Stimulated activated CD8-positive, alpha-beta memory T cell treated with anti-CD3 and anti-CD28 coated beads, Interleukin-4, amount 100 ng/mL, for 48 hours (primary cell): ENCODE measurements at places on chromosomes 4 and X.

DNA sequence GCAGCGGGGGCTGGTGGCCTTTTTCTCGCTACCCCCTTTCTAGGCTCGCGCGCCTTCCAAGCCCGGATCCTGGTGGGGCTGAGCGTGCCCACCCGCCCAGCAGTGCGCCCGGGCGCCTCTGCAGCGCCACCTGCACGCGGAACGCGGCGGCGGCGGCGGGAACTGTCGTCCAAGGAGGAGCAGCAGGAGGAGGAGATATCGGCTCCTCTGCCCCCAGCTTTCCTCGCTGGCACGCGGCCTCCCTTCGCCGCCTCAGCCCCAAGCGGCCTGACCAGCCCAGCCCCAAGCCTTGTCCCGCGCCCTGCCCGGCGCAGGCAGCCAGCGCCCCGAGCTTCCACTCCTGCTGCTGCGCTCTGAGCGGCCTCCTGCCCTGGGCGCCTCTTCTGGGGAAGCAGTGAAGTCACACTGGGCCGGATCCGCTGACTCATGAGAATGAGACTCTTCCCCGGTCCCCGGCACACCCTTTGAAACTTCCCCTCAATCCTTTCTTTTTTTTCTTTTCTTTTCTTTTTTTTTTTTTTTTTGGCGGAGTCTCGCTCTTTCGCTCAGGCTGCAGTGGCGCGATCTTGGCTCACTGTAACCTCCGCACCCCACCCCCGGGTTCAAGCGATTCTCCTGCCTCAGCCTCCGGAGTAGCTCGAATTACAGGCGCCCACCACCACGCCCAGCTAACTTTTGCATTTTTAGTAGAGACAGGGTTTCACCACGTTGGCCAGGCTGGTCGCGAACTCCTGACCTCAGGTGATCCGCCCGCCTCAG, 10.6 kb upstream of the ELF4 start:
- DNase-seq: peak; percentile 74

DNA sequence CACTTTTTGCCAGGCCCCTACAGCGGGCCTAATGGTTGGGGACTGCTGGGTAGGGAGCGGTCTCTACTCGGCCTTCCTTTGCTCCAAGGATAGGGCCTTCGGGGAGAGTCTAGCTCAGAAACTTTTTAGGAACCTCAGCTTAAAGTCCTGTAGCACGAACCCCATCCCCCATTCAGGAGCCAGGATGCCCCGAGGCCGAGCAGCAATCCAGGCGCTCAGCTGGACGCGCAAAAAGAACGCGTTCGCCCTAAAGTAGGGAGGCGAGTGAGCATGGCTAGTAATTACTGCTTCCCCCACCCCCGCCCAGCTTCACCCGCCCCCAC, 9.7 kb downstream of the POU4F2 start:
- DNase-seq: no peak

DNA sequence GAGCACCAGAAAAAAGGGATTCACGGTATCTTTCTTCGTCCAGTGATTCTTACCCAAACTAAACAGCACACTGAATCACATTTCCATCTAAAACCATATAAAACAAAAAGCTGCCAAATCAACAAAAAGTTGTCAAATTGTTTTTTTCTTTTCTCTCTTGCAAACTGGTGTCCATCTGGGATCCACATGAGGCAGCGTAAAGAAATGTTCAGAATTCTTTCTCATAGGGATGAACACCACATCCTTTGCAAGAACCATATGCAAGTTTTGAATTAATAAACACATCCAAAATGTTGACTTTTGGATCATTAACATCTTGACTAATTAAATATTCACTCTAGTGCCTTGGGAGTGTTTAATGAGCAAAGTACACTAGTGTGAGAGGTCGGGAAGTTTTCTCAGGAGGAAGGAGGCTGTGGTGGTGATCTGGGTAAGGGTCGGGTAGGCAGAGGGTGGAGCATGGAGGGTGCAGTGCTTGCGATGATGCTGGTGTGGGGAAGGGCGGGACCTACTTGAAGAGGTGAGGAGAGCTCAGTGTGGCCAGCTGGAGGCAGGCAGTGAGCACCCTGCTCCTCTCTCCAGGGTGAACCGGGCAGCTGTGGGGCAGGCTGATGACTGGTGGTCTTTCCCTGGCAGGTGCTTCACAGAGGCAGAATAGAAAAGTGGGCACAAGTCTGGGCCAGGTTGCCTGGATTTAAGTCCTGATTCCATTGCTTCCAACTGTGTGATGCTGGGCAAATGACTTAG, 72.8 kb downstream of the NSUN7 start:
- DNase-seq: no peak

DNA sequence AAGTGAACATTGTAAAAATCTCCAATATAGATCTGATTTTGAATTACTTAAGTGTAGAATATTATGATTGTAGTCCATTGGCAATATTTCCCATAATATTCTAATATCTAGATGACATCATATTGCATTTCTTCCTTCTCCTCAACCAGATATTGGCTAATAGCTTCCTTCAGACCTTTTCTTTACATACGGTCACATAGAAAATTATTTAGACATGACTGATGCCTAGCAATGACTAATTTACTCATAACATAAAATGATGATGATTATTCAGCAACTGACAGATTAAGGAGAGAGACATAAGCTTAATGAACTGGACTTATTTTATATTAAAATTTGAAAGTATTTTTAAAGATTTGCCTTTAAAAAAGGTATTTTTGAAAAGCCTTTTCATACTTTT, 1287.6 kb downstream of the STIM2 start:
- DNase-seq: no peak

GRCh38 chr4:38711066-38711465, 47.1 kb downstream of the KLF3 start:
- DNase-seq: no peak

- DNase-seq: no peak
Measured at GRCh38 chrX:65679071-65679540, 11.7 kb downstream of the MSN start.

DNA sequence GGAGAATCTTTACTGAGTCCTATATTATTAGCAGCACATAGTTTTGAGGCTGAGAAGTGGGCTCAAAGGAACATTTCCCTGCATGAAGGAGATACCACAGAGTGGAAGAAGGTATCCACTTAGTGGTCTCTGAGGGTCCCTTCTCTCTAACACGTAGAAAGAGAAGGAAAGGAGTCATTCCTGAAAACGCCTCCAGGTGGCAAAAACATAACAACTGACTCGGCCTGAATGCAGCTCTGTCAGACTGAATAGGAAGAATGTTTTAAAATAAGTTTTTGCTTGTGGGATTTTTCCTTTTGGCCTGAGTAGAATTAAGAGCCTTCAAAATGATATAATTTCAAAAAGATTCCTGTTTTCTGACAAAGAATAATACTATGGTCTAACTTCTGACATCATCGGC, 23.3 kb downstream of the RPGR start:
- DNase-seq: no peak

GRCh38 chr4:87938746-87939145, 36.8 kb upstream of the SPP1 start:
- DNase-seq: no peak

- DNase-seq: no peak
Measured at GRCh38 chr4:67465032-67465762, 80.1 kb downstream of the CENPC start.

DNA sequence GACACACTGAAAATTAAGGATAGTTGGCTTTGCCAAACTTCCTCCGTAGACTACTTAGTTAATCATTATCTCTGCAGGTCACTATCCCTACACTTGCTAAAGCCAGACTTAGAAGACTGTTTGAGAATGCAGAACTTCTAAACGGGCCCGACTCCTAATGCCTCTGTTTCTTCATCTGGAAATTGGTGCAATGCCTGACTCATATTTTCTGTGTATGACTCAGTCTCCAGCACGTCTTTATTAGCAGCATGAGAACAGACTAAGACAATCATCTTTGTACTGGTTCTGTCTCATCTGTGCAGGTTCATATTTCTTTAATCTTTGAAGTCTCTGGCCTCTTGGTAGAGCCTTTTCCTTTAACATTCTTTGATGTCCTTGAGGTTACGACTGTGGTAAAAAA, 411.9 kb upstream of the ACTRT1 start:
- DNase-seq: no peak

DNA sequence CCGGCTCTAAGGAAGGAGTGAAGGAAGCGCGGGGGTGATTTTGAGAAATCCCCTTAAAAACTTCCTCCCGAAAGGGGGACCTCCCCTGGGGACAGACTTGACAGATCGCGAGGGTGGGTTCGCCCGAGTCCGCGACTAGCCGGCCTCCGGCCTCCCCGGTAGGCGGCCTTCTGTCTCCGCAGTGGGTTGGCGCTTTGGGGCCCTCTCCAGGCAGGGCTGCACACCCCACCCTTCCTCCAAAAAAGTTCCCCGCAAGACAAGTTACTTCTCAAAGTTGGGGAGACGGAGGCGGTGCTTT, 24.8 kb downstream of the HOPX start:
- peak; percentile 78 for DNase-seq
